ELR (cell line): ENCODE measurements at places on chromosomes 3 and 15.

- DNase-seq, result peak; percentile 63
These were observed 79.0 kb upstream of the CDV3 start for GRCh38 chr3:133494469-133494868.

DNA sequence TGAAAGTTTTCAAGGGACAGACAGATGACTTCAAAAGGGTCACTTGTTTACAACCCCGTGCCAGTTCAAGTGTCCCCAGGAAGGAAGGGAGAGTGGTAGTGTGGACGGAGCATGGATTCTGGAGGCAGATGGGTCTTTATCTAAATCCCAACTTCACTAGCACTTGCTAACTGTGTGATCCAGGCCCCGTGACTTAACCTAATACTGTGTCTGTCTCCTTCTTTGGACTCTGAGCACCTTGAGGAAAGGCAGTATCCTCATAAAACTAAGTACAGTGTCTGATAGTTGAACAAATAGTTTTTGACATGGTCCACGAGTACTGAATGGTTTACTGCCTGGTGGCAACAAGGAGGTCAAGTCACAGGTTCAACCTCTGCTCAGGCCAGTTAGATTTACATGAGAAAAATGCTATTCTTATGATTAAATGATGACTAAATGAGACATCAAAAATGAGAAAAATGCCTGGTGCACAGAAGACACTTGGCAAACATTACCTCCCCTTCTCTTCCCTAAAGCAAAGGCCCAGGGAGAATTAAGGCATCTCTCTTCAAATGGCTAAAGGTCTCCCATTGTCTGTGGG is 48.9 kb downstream of the ABCC5 start:
- DNase-seq, result no peak

- DNase-seq, result no peak
These were observed 369 bp upstream of the U2SURP start for GRCh38 chr3:143001034-143001368.

DNA sequence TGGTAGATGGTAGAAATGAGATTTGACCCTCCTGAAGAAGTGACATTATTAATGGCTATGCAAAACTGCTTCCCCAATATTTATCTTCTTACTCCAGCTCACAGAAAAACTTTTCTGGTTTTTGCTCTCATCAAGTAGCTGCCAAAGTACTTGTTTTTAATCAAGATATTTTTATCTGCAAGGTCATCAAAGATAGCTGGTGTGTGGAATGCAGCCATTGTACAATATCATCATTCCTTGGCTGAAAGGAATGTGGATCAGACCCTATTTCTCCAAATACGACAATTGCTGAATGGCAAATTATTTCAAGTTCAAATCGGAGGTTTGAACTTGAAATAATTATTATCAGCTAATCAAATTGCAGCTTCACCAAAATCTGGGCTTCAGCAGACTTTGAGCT is 126.9 kb upstream of the SLC7A14 start:
- DNase-seq, result no peak

GRCh38 chr3:169841171-169841570 is 28.5 kb upstream of the LRRC34 start:
- DNase-seq, result no peak

DNA sequence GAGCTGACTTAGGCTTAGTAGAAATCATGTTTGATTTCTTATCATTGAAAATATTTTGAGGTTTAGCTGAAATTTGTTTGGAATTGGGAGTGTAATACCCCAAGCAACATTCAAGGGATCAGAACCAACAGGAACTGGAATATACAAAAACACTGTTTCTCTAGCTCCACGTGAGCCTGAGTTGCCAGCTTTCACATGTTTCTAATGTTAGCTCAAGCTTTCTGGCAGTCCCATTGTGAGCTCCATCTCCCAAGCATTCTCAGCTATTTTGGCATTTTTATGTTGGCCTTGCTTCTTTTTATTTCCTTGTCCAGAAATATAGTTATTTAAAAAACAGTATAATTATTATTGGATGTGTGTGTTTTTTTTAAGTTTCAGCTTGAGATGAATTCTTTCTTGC is 427.1 kb upstream of the DPH6 start:
- DNase-seq, result no peak

GRCh38 chr15:71338265-71338664 is 223.0 kb downstream of the THSD4 start:
- no peak for DNase-seq

DNA sequence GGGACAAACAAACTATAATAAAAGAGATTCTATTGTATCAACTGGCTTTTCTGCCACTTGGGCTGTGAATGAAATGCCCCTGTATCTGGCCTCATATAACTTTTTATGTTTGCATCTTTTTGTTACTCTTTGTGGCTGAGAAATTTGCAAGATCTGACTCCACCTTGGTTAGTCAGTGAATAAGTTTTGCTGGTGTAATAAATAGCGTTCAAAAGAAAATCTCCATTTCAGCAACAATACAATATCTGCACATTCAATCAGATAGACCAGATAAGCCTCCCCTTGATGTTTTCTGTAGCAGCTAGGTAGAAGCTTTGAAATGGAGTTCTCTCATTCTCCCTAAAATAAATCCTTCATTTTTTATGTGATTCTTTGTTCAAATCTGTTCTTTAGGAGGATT is 12.0 kb downstream of the TRAT1 start:
- DNase-seq, result no peak

DNA sequence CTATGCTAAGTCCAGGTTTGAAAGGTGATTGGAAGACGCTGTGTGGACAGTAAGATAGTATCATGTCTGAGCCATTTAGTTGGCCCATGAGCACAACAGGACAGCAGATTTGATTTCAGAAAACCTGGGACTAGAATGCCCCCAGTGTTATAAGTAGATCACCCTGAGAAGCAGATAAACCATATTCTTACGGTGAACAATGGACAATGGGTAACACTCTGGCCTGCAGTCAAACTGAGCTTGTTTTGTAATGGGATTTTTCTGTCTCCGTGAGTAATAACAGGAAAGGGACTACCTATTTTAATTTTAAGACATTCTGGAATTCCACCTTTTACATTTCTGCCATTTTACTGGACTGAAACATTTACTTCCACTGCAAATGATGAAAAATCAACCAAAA is 71.5 kb downstream of the LDHAL6B start:
- DNase-seq, result no peak

DNA sequence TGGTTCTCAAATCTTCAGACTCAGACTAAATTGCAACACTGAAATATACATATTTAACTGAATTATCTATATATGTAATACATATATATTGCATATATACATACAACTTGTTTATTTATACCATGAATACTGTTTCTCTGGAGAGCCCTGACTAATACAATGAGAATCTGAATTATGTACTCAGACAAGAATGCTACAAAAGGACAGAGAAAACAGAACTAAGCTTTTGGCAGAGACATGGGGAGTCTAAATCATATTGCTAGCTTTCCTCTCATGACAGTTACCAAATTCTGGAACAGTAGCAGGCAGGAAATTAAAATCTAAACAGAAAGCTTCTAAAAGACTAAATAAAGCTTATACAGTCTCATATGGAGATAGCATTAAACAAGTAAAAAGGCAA is 142.4 kb upstream of the KCNMB2 start:
- peak; percentile 74 for DNase-seq

GRCh38 chr3:116946376-116946775 is 236.8 kb downstream of the TUSC7 start:
- no peak for DNase-seq

- no peak for DNase-seq
These were observed 28.2 kb upstream of the BCL6 start for GRCh38 chr3:187773233-187774184.

DNA sequence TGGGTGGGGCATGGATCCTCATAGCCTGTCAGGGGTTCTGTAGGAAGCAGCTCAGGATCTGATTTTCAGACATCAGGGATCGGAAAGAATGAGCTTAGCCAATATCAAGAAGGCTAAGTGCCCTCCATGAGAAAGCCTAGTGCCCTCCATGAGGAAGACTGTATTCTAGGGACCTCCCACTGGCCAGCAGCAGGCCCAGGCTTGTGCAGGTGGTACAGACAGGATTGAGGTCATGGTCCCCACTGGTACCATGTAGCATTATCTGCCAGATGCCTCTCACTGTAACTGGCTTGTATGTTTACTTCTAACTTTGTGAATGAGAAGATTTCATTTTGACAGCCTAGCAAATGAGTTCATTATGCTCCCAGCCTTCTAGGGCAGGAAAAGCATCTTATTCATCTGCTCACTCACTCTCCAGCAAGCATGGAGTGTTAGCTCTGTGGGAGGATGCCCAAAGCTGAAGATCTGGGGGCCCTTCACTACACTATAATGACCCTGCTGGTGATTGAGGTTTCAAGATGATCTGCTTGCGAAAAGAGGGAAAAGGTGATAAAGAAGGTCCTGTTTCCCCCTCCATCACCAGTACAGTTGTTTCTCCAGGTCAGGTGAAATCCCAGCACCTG is 7.5 kb downstream of the EPHB1 start:
- no peak for DNase-seq

DNA sequence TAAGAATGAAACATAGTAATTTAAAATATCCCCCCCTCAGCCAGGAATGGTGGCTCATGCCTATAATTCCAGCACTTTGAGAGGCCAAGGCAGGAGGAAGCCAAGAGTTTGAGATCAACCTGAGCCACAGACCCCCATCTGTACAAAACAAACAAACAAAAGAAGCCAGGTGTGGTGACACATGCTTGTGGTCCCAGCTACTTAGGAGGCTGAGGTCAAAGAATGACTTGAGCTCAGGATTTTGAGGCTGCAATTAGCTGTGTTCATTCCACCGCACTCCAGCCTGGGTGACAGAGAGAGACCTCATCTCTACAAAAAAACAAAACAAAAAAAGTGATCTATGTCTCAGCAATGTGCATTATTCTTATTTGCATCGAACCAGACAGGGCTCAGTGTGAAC is 800.8 kb downstream of the MCTP2 start:
- peak; percentile 24 for DNase-seq

- no peak for DNase-seq
These were observed 1.8 kb upstream of the NAALADL2 start for GRCh38 chr3:174857301-174857700.

GRCh38 chr15:92645731-92646130 is 9.8 kb downstream of the FAM174B start:
- DNase-seq, result no peak

DNA sequence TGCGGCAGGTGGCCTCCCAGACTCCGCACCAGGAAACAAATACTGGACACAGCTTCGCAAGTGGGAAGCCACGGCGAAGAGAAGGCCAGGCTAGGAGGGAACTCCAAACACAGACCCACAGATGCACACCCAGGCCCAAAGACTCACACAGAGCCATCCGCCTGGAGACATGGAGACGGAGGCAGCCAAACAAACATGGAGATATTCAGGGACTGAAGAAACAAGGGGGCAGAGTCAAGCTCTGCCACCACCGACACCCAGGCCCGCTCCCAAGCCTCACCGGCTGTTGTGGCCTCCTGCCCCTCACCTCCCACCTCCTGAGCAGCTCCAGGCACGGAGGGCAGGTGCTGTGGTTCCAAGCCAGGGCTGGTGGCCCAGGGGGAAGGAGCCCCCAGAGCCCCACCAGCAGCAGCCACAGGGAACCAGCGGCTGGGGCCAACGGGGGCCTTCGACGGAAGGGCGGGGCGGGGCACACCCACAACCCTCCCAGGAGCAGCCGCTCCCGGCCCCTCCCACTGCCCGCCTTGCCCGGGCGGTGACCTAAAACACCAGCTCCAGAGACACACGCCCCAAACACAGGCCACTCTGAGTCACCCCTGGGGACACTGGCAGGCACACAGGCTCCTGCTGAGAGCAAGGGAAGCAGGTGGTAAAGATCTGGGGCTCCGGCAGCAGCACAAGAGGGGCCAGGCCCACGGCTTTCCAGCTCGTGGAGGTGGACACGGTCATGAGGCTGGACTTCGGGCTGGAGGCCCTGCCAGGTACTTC is 31.9 kb downstream of the TNK2 start:
- DNase-seq, result no peak

- peak; percentile 22 for DNase-seq
These were observed 364.4 kb upstream of the ARHGEF26 start for GRCh38 chr3:153756816-153757215.

DNA sequence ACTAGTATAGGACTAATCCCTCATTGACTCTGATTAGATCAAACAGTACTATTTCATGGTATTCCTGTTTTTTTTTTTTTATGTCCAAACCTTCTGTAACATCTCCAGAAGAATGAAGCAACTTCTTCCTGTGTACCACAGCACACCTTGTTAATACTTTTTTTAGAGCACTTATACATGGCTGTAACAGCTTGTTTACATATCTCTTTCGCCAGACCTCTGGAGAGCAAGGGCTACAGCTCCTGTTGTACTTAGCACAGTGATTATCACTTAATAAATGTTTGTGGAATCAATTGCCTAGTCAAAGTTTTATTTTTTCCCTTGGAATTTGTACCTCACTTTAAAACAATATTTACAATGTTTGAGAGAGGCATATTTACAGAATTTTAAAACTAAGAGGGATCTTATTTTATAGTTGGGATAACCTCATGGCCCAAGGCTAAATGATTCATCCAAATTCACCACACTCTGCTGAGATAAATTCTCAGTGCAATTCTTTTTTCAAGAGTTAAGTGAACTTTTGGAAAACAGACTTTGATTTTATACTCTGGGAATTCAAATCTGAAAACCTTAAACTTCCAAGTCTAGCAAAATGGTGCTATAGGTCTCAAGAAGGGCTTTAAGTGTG is 9.2 kb upstream of the GATM start:
- DNase-seq, result peak; percentile 36

GRCh38 chr3:151034303-151034702 is 51.2 kb upstream of the MED12L start:
- no peak for DNase-seq

GRCh38 chr3:3258281-3258680 is 78.8 kb upstream of the CRBN start:
- no peak for DNase-seq

GRCh38 chr15:57495041-57495440 is 96.7 kb upstream of the MYZAP start:
- peak; percentile 19 for DNase-seq

DNA sequence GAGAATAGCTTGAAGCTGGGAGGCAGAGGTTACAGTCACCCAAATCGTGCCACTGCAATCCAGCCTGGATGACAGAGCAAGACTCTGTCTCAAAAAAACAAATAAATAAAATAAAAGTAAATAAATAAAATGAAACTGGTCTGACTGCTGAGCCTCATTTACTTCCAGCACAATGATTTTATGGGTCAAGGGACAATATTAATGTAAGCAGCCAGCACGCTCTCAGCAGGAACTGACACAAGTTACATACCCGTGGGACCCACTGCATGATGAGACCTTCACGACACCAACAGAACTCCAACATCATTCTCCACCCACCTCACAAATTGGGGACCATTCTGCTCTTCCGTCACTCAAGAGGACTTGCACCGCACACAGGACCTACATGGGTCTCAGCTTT is 230.3 kb downstream of the MAGI1 start:
- DNase-seq, result no peak

GRCh38 chr3:196321162-196321561 is 3.1 kb upstream of the DYNLT2B start:
- DNase-seq, result no peak

DNA sequence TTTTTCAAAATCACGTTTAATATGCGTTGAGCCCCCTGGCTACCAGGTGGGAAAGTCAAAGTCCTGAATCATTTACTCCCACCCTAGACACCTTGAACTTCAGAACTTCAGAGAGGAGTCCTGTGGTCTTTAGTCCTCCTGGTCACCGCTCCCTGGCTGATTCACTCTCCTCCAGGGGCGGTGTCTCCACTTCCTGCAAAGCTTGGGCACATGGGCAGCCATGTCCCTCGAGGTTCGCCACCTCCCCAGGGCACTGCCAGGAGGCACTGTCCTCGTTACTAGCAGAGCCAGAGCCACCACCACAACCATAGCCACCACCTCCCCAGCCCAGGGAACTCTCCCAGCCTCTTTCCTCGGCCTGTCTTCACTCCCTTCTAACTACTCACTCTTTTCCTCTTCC is 31.0 kb downstream of the LOXL1 start:
- DNase-seq, result peak; percentile 61

- DNase-seq, result no peak
These were observed 31.4 kb upstream of the UACA start for GRCh38 chr15:70794596-70795310.
